Ovary (tissue), 10 donors: ENCODE measurements at places on chromosomes 1 and 21.

DNA sequence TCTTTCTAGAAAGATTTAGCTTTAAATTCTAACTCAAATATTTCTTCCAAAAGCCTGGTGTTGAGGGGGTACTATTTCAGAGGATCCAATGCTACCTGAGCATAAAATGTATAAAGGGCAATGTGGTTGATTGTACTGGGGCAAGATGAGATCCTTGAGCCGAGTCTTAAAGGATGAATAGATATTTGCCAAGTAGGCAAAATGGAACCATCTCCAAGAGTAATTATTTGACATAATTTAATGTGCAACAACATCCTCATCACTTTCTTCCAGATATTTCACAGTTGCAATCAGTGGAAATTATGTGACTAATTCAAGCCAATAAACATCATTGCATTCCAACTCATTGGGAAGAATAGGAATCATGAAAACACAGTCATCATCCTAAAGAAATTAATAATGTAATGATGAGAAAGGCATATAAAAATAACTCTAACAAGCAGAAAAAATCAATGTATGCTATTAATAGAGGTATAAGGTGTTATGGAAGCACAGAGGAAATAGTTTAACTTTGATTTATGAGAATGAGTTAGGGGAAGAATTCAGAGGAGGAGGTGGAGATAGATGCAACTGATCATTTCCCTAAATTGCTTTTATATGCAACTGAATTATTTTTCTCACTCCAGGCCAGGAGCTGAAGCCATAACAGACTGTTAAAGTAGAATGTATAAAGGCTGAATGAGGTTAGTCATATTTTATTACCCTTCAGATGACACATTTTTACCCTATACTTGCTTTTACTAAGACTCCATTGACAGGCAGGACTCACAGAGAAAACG is 30.0 kb upstream of the RGS4 start:
- no peaks in the 10 kb centered on the region for H3K4me1 ChIP-seq
- H3K4me3 ChIP-seq: no peak overlapping the region
- no peak overlapping the region for H3K27ac ChIP-seq
- no peaks in the 10 kb centered on the region for H3K27me3 ChIP-seq

- H3K36me3 ChIP-seq: no peaks in the 10 kb centered on the region
- no peak overlapping the region for H3K27ac ChIP-seq
- H3K27me3 ChIP-seq: no peaks in the 10 kb centered on the region
- no peak for DNase-seq
- H3K4me3 ChIP-seq: no peak overlapping the region
Measured at GRCh38 chr1:164660412-164660772, 101.4 kb downstream of the PBX1 start.

GRCh38 chr1:17475752-17476151 is 36.3 kb upstream of the RCC2 start:
- H3K27ac ChIP-seq: no peak overlapping the region
- H3K36me3 ChIP-seq: no peaks in the 10 kb centered on the region
- DNase-seq: no peak
- H3K4me1 ChIP-seq: no peaks in the 10 kb centered on the region

DNA sequence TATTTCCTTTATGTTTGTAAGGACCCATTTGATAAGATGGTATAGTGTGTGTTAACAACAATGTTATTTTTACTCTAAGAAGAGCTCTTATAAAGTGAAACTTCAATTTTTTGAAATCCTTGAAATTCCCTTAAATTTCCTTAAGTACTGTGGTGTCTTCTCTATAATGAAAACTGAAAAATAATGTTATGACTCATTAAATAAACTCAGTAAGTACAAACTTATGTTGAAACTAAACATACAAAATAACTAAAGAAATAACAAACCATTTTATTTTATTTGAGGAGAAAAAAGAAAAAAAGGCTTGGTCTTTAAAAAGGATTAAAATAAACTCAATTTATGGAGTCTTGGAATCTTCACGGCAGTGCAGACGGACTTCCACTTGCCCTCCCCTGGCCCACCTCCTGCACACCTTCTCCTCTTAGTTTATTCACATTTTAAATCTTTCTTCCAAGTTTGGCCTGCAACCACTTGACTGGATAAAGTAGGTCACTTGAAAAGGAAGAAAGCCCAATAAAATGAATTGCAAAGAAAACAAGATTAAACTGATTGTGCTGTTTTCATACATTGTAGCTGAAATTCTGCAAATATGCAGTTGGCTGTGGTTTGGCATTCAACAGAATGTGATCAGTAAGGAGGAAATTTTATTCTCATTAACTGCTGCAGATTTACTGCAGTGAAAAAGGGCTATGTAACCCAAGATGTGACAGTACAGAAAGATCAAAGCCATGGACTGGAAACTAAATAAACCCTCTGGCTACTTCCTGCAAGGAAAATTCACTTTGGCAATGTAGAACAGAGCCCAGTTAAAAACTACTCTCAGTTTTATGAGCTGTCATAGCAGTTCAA is 48.5 kb upstream of the SCYL3 start:
- H3K4me3 ChIP-seq: no peak overlapping the region
- no peak for DNase-seq
- no peaks in the 10 kb centered on the region for H3K36me3 ChIP-seq
- no peaks in the 10 kb centered on the region for H3K4me1 ChIP-seq

DNA sequence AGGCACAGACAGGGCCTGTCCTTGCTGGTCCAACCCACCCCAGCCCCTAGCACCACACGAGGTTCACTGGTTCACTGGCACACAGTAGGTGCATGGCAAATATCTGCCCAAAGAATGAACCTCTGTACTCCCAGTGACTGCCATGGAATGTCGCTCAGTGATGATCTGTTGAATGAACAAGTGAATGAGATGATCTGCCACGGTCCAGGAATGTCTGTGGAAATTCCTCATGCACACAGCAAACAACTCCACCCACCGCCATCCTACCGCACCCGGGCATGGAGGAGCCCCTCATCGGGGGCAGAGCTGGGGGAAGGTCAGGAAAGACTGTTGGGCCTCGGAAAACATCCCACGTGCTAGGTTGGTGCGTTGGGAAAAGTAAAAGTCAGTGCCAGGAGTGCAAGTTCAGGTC is 1.7 kb downstream of the HSPG2 start:
- H3K36me3 ChIP-seq: no peaks in the 10 kb centered on the region
- peak overlapping the region; percentile 76 for H3K4me3 ChIP-seq
- H3K27ac ChIP-seq: no peak overlapping the region
- DNase-seq: no peak
